ENCODE measurements at places on chromosomes 11 and 22.
A peak's percentile ranks its signal among the peaks of the same experiment; 100 is the strongest.

DNA sequence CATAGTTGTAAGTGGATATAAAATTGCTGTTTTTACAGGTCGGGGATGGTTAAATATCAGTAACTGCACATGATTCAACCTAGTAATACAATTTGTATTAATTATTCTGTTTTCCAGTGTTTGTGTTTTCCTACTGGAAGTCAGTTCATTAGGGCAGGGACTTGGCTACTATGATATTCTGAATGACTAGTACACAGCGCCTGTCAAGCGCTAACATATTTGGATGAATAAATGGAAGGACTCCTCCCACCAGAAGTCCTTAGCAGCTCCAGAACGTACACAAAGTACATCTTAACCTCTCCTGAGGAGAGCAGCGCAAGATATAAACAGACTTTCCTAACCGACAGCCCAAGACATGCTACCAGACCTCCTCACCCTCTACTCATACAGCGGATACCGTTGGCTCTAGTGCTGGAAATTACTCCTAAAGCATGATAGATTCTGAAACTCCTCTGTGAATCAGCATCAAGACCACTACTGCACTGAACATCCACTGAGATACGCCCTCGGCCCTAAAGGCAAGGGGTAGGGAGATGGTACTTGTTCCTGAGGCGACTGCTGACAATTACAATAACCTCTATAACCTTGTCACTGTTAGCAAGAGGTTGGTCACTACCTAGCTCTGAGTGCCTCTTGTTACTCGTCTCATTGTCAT is 79.1 kb downstream of the RDX start:
- DNase-seq = no peak

- DNase-seq = no peak
Observed at GRCh38 chr11:128865490-128865889, 1.6 kb downstream of the KCNJ1 start.

DNA sequence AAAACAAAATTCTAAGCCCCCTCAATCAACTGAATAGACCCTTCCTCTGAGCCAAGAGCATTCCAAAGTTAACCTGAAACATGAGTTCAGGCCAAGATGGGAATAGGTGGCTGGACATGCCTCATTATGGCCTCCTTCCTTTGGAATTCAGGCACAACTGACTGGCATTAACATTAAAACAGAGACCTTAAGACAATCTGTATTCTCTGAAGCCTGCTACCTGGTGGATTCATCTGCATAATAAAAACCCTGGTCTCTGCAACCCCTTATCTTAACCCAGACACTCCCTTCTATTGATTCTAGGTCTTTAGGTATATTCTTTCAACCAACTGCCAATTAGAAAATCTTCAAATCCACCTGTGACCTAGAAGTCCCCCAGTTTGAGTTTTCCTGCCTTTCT is 66.3 kb downstream of the JRKL start:
- no peak for DNase-seq

DNA sequence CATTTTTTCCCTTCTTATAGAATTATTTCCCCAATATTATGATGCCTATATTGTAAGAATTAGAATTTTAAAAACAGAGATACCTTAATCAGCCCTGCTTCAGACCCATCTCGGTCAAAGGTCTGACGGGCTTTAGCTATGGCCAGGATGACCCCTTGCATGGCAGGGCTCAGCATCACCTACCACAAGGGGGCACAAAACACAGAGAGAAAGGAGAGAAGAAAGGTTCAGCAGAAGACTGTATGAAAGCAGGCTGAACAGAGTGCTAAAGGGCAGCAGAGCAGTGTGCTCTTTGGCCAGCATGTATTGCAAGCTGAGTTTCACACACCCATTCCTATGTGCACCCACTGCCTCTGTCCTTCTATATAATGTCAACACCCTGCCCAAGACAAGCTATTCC is 26.8 kb downstream of the CLDN25 start:
- DNase-seq = no peak

DNA sequence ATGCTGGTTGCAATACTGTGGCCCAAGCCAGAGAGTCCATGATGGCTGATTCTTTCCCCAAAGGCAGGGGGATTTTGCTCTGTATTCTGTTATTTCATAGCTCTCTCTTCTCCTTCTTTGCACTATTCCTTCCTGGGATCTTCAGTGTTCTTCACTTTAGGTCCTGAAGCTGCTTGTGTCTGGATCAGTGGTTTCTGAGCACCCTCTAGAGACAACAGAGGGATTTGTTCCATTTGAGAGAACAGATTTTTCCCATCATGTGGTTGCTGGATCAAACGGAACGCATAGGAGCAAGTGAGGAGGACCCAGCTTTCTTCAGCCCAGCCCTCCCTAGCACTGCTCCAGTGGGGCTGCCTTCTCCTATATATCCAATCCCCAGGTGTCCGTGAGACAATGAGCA is 68.7 kb upstream of the SYN3 start:
- DNase-seq = no peak

GRCh38 chr22:22009661-22010060 is 27.1 kb upstream of the TOP3B start:
- DNase-seq = peak; percentile 6

- peak; percentile 59 for DNase-seq
Observed at GRCh38 chr11:75337195-75337654, 14.2 kb downstream of the ARRB1 start.

GRCh38 chr11:113034576-113034975 is 73.4 kb downstream of the NCAM1 start:
- no peak for DNase-seq

- DNase-seq = no peak
Observed at GRCh38 chr11:67700141-67700540, 25.7 kb upstream of the ALDH3B2 start.

DNA sequence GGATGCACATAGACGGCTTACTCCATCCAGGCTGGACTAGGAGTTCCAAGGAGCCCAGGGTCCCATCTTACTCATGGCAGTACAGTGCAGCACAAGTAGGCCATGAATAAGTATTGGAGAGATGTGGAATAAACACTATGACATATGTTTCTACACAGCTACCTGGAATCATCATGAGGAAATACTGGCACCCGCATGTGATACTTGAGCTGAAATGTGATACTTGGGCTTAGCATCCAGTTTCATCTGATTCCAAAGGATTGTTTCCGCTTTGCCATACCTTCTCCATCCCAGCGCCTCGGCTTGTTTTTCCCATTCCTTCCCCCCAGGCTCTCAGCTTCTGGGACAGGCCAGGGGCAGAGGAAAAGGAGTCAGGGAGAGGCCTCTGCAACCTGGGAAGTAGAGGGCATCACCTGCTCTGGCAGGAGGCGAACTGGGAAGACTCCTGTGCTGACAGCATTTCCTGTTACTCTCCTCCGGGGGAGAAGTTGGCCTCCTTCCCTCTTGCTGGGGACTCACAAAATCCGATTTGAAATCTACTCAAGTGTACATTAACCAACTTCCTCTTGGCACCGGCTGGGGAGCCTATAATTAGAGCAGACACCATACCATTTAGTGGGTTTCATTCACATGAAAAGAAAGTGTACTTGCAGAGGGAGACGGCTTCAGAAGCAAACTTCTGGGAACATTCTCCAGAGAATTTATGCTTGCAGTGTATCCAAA is 187.8 kb downstream of the MIAT start:
- DNase-seq = no peak

- no peak for DNase-seq
Observed at GRCh38 chr11:67680696-67681470, 6.5 kb upstream of the ALDH3B2 start.

- DNase-seq = no peak
Observed at GRCh38 chr11:10541561-10541930, 559 bp upstream of the RNF141 start.

DNA sequence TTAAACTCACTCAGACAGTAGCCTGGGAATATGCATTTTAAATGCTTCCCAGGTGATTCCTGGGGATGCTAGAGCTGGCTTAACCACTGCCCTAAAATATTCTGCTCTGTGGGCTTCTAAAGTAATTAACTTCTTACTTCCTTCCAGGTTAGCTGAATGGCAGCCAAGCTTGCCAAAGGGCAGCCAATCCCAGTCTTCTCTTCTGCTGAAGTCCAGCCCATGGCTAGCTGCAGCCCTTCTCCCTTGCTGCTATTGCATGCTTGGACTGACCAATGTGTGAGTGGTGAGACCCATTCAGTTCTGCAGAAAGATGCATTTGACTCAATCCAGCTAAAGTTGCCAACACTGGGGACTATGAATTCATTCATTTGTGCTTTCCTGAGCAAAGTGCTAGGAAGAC is 411.9 kb downstream of the SOX6 start:
- no peak for DNase-seq

- DNase-seq = peak; percentile 2
Observed at GRCh38 chr11:15276621-15277020, 161.9 kb downstream of the INSC start.

GRCh38 chr11:45237711-45238315 is 48.3 kb downstream of the SYT13 start:
- DNase-seq = no peak
